ENCODE measurements at places on chromosomes 3 and 15. TPM values are rescaled to one million over a fixed set of nuclear protein-coding genes. Genes with fewer than 3 reads are reported as not detected.

Gene TUSC7
- not detected for total RNA-seq

Gene LIPC
- 0.16 TPM for total RNA-seq

Gene LTF
- 3.1 TPM for total RNA-seq

Gene C15orf62
- total RNA-seq = 0.12 TPM

Gene FRG2C
- not detected for total RNA-seq

Gene CPNE9
- total RNA-seq = not detected

Gene LMAN1L
- total RNA-seq = 0.62 TPM

DNA sequence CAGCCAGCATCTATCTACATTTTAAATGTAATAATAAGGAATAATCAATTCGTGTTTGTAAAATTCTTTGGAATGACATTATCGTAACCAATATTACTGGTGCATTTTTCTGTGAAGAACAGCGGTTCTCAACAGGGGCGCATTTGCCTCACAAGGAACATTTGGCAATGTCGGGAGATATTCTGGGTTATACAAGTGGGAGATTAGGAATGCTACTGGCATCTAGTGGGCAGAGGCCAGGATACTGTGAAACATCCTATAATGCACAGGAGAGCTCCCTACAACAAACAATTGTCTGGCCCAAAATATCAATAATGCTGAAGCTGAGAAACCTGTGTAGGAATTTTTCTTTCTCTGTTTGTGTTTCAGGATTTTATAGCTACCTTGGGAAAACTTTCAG lies 25.0 kb downstream of the ACP3 start:
- H3K36me3 ChIP-seq = no peaks in the 10 kb centered on the region
- DNase-seq = no peak
- H3K4me3 ChIP-seq = no peak overlapping the region
- no peaks in the 10 kb centered on the region for H3K4me1 ChIP-seq
- H3K27ac ChIP-seq = no peak overlapping the region
- H3K27me3 ChIP-seq = no peaks in the 10 kb centered on the region

DNA sequence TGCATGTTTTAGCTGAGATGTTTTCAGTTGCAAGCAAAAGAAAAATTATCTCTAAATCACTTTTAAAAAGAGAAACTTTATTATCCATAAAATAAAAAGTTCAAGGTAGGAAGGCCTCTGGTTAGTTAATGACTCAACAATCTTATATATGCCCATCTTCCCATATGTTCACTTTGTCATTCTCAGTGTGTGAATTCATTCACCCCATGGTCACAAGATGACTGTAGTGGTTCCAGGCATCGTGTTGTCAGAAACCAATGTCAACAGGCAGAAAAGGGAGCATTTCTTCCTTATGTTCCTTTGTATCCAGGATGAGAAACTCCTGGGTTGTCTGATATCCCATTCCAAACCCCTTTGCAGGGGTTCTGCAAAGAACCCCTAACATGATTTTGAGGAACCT lies 119.9 kb upstream of the RAP2B start:
- no peak for DNase-seq
- H3K4me1 ChIP-seq = peaks cover 4% of the 10 kb centered on the region
- H3K36me3 ChIP-seq = no peaks in the 10 kb centered on the region
- no peak overlapping the region for H3K27ac ChIP-seq

GRCh38 chr3:168497183-168497582 lies 401.5 kb upstream of the GOLIM4 start:
- DNase-seq = no peak
- no peak overlapping the region for H3K27ac ChIP-seq
- H3K4me1 ChIP-seq = no peaks in the 10 kb centered on the region
- no peaks in the 10 kb centered on the region for H3K27me3 ChIP-seq
- H3K36me3 ChIP-seq = no peaks in the 10 kb centered on the region
- no peak overlapping the region for H3K4me3 ChIP-seq

GRCh38 chr3:156176048-156176447 lies 55.7 kb downstream of the KCNAB1 start:
- no peaks in the 10 kb centered on the region for H3K27me3 ChIP-seq
- DNase-seq = no peak
- no peaks in the 10 kb centered on the region for H3K4me1 ChIP-seq
- H3K36me3 ChIP-seq = no peaks in the 10 kb centered on the region

GRCh38 chr3:188294113-188294512 lies 140.2 kb downstream of the LPP start:
- H3K27ac ChIP-seq = peak overlapping the region; percentile 83
- H3K4me1 ChIP-seq = no peaks in the 10 kb centered on the region
- DNase-seq = no peak

DNA sequence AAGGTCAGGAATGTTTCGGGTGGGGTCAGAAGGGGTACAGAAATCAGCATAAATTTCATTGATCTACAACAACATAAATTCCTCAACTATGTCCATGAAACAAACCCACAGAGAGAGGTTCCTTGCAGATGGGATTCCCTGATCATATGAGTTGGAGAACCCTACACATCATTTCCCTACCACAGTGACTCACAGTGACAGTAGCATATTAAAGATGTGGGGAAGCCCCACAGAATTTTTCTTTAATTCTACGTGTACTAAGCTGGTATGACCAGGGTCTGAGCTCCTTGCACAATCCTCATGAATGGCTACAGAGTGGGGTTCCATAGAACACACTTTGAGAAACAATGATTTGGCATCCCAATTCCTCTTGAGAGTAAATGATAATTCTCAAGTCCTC lies 116.9 kb upstream of the RAD18 start:
- no peaks in the 10 kb centered on the region for H3K27me3 ChIP-seq
- DNase-seq = no peak
- no peaks in the 10 kb centered on the region for H3K36me3 ChIP-seq
- H3K27ac ChIP-seq = no peak overlapping the region
- no peaks in the 10 kb centered on the region for H3K4me1 ChIP-seq

- H3K27me3 ChIP-seq = peaks cover 99% of the 10 kb centered on the region
- H3K4me3 ChIP-seq = no peak overlapping the region
- H3K4me1 ChIP-seq = peaks cover 4% of the 10 kb centered on the region
These were observed 7.8 kb downstream of the ZIC1 start for GRCh38 chr3:147416931-147417330.

GRCh38 chr15:50543556-50543955 lies 2.9 kb downstream of the USP50 start:
- no peak overlapping the region for H3K4me3 ChIP-seq
- H3K4me1 ChIP-seq = no peaks in the 10 kb centered on the region
- H3K27me3 ChIP-seq = no peaks in the 10 kb centered on the region
- DNase-seq = no peak
- H3K36me3 ChIP-seq = no peaks in the 10 kb centered on the region

- H3K36me3 ChIP-seq = no peaks in the 10 kb centered on the region
- peak overlapping the region; percentile 83 for H3K27ac ChIP-seq
- no peaks in the 10 kb centered on the region for H3K27me3 ChIP-seq
- no peak for DNase-seq
- no peak overlapping the region for H3K4me3 ChIP-seq
These were observed 132.7 kb downstream of the CD47 start for GRCh38 chr3:107958146-107958545.

- H3K36me3 ChIP-seq = no peaks in the 10 kb centered on the region
- no peak overlapping the region for H3K4me3 ChIP-seq
- peaks cover 72% of the 10 kb centered on the region for H3K4me1 ChIP-seq
- no peak for DNase-seq
- H3K27ac ChIP-seq = no peak overlapping the region
These were observed 23.7 kb downstream of the CEP19 start for GRCh38 chr3:196688349-196688748.

DNA sequence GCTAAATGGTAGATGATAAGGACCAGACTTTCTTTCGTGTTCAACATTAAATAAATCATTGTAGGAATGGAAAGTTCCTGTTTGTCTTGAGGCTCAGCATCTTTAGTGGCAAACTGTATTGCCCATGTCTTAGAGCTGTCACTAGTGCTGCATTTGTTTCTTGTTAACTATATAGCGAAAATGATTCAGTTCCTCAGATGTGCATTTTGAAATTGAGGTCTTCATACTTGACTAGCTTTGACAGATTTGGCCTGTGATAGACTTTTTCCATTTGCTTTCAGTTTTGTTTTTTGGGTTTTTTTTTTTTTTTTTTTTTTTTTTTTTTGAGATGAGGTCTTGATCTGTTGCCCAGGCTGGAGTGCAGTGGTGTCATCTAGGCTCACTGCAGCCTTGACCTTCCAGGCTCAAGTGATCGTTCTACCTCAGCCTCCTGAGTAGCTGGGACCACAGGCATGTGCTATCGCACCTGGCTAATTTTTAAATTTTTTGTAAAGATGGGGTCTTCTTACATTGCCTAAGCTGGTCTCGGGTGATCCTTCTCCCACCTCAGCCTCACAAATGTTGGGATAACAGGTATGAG lies 9.5 kb upstream of the RPLP1 start:
- DNase-seq = no peak
- H3K27ac ChIP-seq = no peak overlapping the region
- H3K36me3 ChIP-seq = no peaks in the 10 kb centered on the region
- H3K27me3 ChIP-seq = no peaks in the 10 kb centered on the region
- no peak overlapping the region for H3K4me3 ChIP-seq

DNA sequence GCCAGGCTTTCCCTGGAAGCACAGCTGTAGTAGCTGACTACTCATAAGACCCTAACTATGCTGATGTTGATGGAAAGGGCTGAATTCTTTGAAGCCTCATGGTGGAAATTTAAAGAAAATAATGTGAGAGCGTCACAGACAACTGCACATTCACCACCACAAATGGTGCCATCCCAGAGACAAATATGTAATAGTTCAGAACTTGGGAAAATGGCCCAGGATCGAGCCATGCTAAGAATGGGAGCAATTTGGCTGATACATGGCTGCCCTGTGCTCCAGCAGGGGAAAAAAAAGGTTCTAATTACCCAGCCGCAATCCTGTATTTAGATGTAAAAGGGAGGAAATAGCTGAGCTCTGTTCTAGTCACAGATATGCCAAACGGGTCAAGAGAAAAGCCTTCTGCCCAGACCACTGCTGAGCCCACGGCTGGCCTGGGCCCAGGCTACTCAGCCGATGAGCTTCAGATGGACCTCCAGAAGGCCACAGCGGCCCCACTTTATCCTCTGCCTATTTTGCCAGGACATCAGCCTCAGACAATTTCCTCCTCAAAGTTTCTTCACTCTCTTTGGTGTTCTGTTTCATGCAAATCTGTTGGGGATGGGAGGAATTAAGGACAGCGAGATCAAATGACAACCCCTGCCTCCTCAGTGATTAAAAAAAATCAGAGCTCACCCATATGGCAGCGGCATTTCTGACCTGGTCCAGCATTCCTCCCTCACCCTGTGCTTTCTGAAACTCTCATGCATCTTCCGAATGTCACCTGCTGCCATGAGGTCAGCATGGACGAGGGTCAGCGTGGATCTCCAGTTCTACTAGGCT lies 54.5 kb upstream of the MEX3B start:
- H3K27me3 ChIP-seq = no peaks in the 10 kb centered on the region
- H3K36me3 ChIP-seq = no peaks in the 10 kb centered on the region
- H3K4me1 ChIP-seq = no peaks in the 10 kb centered on the region

GRCh38 chr15:99476413-99477222 lies 89.2 kb upstream of the MEF2A start:
- no peaks in the 10 kb centered on the region for H3K36me3 ChIP-seq
- H3K27ac ChIP-seq = no peak overlapping the region
- no peaks in the 10 kb centered on the region for H3K27me3 ChIP-seq
- H3K4me1 ChIP-seq = peaks cover 64% of the 10 kb centered on the region
- no peak overlapping the region for H3K4me3 ChIP-seq

DNA sequence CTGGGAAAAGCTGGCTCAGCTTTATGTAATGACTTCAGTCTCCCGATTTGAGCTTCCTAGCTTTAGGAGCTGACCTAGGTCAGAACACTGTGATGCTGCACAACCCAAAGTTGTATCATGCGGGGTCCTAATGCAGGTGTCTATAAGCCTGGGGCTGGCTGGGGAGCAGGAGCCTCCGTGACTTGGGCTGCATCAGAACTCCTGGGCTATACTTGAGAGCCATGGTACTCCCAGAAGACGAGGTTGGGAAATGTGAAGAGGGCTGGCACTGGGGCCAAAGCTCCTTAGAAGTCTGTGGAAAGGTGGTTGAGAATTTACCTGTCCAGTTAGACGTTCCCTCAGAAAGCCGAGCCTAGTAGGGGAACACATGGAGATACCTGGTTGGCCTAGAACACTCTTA lies 57.0 kb downstream of the BSN start:
- H3K27me3 ChIP-seq = no peaks in the 10 kb centered on the region
- no peaks in the 10 kb centered on the region for H3K4me1 ChIP-seq
- H3K27ac ChIP-seq = no peak overlapping the region
- H3K4me3 ChIP-seq = no peak overlapping the region

GRCh38 chr3:33052671-33053070 lies 44.3 kb downstream of the GLB1 start:
- no peak for DNase-seq
- H3K27me3 ChIP-seq = no peaks in the 10 kb centered on the region
- no peak overlapping the region for H3K27ac ChIP-seq
- peaks cover 87% of the 10 kb centered on the region for H3K36me3 ChIP-seq

- H3K36me3 ChIP-seq = no peaks in the 10 kb centered on the region
- no peaks in the 10 kb centered on the region for H3K27me3 ChIP-seq
- no peak overlapping the region for H3K4me3 ChIP-seq
- H3K27ac ChIP-seq = peak overlapping the region; percentile 62
- no peak for DNase-seq
These were observed 197.0 kb downstream of the LPP start for GRCh38 chr3:188350961-188351360.

All from heart left ventricle (tissue), 16 donors.